Renal cortical epithelial cell (primary cell): ENCODE measurements at places on chromosomes 3 and 15. TPM values are rescaled to one million over a fixed set of nuclear protein-coding genes. Genes with fewer than 3 reads are reported as not detected.

GRCh38 chr3:82080261-82080660 lies 318.8 kb upstream of the GBE1 start:
- peak; percentile 42 for DNase-seq

GRCh38 chr3:129888771-129889170 lies 4.7 kb downstream of the TMCC1 start:
- DNase-seq, result peak; percentile 88

DNA sequence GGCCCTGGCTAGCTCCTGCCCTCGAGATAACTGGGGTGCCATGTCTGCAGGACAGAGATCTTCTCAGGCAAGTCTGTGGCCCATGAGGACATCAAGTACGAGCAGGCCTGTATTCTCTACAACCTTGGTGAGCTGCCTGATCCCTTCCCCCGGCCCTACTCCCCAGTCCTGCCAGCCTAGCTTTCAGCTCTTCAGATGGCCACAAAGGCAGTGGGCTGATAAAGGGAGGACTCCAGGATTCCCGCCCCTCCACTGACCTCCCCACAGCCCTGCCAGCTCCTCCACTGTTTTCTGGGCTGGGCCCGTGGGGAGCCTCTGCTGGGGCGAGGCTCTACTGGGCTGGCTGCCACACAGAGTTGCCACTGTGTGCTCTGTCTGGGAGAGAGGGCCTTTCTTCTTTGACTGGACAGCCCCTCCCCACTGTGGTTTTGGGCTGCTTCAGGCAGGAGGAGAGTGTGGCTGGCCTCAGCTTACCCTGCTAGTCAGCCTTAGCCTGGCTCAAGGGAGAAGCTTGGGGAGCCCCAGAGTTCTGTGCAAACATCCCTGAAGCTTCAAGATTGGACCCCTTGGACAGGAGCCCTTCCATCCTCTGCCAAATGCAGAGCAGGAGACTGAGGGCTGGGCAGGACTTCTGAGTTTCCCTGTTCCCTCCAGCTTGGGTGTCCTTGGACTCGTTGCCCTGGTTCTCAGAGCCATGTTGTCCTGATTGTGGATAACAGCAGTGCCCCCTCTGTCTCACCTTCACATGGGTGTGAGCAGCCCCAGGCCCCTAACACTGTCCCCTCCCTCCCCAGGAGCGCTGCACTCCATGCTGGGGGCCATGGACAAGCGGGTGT lies 24.4 kb downstream of the PTPN23 start:
- DNase-seq, result peak; percentile 12

- no peak for DNase-seq
Measured at GRCh38 chr3:122257644-122258364, 67.2 kb upstream of the CSTA start.

DNA sequence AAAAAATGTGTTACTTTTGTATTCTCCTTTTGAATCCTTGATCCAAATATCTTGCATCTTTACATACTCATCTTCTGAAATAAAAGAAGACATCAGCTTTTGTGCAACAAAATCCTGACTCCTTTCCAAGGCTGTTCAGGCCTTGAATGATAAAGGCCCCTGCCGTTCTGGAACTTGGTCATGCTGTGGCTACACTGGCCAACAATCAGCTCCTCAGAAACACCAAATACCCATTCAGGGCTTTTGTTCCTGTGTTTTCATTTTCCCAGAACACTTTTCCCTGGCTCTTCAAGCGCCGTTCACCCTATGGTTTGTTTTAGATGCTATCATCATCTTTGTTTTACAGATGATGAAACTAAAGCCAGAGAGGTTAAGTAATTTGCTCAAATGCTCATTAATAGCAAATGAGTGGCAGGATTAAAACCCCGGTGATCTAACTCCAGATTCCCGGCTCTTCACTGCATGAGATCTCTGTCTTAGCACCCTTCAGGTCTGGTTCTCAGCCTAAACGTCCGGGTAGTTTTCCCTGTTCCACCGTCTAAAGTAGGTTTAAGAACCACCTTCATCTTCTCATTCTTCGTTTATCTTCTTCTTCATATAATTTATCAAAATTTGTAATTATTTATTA lies 58.3 kb downstream of the EPHA3 start:
- no peak for DNase-seq

DNA sequence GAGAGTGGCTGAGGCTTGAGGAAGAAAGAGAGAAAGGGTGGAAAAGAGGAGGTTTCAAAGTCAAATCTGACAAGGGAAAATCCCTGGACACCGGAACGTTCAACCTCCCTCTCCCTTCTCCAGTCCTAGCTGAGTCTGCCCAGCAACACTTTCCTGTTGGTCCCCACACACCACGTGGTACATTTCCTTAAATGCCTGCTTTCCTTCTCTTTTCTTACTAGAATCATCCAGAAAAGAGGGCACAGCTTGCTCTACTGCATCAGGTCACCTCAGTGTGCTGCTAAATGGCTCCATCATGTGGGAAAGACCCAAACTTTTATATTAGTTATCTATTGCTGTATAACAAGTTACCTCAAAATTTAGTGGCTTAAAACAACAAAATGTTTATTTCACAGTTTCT lies 181.2 kb downstream of the NECTIN3 start:
- DNase-seq, result peak; percentile 57

GRCh38 chr3:155392138-155392537 lies 98.7 kb upstream of the STRIT1 start:
- DNase-seq, result no peak

DNA sequence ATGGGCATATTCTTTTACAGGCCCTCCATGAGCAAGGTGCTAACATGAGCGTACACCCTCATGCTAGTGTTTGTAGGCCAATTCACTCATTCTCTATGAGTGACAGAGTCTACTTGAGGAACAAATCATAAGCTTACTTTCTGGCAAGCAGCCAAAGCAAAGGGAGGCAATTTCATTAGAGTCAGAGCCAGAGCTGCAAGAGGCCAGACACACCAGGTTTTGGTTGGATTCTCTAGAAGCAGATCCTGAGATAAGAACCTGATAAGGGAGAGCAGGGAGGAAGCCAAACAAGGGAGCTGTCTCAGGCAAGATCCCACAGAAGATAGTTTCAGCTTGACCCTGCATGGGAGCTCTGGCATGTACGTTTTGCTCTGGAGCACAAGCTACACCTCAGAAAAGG lies 214.1 kb upstream of the CTNNB1 start:
- DNase-seq, result no peak

- DNase-seq, result no peak
Measured at GRCh38 chr15:63212050-63213004, 22.9 kb downstream of the RAB8B start.

GRCh38 chr3:58459160-58459559 lies 25.5 kb upstream of the PDHB start:
- no peak for DNase-seq

DNA sequence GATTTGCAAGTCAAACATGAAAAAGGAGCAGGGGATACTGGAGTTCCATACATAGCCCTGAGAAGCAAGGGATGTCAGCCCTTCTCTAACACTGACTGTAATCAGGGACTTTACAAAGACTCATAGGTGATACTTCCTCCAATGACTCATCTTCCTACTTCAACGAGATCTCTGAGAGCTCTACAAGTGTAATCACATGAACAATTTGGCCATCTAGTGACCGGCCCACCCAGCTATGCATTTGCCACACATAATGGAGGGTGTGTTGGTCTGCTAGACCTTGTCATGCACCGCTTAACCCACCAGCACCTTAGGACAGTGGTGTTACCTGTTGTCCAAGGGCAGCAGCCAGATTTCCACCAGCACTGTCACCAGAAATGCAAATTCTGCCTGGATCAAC lies 75.3 kb downstream of the NCEH1 start:
- DNase-seq, result peak; percentile 86

- DNase-seq, result no peak
Measured at GRCh38 chr15:100001405-100001804, 268.2 kb upstream of the LYSMD4 start.

DNA sequence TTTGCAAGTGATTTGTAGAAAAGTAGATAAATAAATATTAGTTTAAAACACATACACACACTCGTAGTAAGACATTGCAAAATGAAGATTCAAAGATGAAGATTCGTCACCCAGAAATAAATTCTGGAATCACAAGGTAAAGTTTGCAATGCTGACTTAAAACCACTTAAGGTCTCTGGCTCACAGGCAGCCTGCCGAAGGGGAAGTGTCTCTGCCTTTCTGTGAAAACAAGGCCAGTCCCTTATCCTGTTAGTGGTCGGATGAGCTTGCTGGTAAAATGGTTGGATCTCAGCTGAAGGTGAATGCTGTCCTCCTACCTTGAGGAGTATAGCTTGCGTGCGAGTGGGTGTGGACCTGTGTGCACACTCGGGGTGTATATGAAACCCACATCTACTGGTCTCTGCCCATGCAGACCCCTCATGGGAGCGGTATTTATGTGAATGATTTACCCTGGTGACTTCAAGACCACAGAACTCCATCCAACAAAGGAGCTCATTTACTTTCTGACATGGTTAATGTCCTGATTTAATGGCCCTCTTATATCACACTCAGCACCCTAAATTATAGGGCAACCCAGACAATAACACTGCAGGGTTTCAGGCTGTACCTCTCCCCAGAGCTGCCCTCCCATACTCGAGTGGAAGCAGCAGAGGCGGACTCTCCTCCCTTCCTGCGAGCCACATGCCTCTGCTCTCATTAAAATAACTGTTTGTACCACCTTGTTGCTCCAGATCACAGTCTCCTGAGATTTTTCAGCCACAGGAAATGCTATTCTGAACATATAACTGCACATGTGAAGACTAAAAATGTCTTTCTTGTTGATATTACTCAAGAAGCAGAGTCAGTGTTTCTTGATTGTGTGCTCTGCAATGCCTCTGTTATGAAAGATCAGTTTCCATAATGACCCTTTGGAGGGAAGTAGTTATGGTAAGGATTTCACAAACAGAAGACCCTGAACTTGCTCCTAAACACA lies 45.9 kb upstream of the ALDH1A3 start:
- no peak for DNase-seq

- DNase-seq, result no peak
Measured at GRCh38 chr3:191283400-191283799, 45.8 kb upstream of the CCDC50 start.

DNA sequence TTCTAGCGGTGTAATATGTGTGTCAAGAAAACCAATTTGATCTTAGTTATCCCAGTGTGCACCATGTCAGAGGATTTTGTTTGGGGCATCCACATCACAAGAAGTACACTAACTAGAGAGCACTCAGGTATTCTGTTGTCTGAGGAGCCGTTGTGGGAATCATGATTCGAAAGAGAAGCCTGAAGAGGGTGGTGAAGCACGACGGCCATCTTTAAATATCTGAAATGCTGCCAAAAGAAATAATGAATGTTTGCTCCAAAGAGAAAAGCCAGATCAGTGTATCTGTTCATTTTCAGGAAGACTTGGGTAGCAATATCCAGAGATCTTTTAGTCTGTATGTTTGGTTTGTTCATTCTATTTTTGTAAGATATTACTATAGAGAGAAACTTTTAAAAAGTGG lies 180.7 kb downstream of the KLHL25 start:
- peak; percentile 55 for DNase-seq

DNA sequence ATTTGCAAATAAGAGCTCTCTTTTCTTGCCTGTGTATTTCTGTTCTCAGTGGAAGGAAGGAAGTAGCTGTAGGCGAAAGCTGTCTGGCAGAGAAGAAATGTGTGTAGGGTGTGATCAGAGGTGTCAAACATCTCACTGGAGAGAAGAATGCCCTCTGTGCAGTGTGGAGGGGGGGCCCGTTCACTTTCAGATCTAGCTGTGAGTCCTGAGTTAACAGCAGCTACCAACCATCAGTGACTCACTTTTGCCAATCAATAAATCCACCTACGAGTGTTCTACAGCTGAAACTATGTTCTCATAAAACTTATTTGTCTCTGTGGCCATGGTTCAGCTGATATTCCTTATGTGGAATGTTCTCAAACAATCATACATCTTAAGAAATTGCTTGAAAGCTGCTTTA lies 103.7 kb downstream of the FRMD4B start:
- peak; percentile 20 for DNase-seq

DNA sequence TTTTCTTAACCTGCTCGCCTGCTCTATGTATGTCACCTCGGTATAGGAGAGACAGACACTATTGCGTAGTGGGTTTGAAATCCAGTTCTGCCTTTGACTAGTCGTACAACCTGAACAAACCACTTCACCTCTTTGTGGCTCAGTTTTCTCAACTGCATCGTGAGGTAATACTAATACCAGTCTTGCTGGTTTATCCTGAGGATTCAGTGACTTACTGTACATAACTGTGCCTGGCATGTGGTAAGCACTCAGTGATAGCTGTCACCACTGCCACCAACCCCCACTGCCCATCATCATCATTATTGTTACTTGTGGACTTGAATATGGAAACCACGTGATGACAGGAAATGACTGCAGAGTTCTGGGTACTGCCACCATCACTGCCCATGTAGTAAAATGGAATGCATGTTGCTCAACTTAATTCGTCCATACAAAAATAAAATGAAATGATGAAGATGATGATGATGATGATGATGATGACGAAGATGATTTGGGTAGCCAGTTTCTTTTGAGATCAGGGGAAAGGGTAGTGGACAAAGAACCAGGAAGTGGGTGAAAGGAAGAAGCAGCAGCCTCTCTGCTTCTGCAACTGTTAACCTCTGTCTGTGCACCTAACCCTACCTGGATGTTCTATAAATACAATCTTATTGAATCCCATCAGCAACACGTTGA lies 228.1 kb downstream of the FEZF2 start:
- DNase-seq, result no peak

The CAMK2N2 gene
- total RNA-seq, result 0.10 TPM in 1 of 2 replicates, not detected in the other

The RGMA gene
- 0.25 TPM in 1 of 2 replicates, not detected in the other for total RNA-seq

The MUC20 gene
- 1.1 and 4.7 TPM in 2 replicates for total RNA-seq

The RAB5A gene
- 87.3 and 105 TPM in 2 replicates for total RNA-seq

The SAMD7 gene
- total RNA-seq, result not detected in 2 replicates

The PSTPIP1 gene
- total RNA-seq, result not detected in 2 replicates

The SH2D7 gene
- not detected in 2 replicates for total RNA-seq

The GOLIM4 gene
- 19.3 and 32.8 TPM in 2 replicates for total RNA-seq

The GPR149 gene
- not detected in 2 replicates for total RNA-seq

The ADGRG7 gene
- total RNA-seq, result 0.05 and 0.35 TPM in 2 replicates

The LMLN gene
- 5.2 and 18.2 TPM in 2 replicates for total RNA-seq
